HuH-7.5 (cell line): ENCODE measurements at places on chromosomes 1 and 21.
A peak's percentile ranks its signal among the peaks of the same experiment; 100 is the strongest.

DNA sequence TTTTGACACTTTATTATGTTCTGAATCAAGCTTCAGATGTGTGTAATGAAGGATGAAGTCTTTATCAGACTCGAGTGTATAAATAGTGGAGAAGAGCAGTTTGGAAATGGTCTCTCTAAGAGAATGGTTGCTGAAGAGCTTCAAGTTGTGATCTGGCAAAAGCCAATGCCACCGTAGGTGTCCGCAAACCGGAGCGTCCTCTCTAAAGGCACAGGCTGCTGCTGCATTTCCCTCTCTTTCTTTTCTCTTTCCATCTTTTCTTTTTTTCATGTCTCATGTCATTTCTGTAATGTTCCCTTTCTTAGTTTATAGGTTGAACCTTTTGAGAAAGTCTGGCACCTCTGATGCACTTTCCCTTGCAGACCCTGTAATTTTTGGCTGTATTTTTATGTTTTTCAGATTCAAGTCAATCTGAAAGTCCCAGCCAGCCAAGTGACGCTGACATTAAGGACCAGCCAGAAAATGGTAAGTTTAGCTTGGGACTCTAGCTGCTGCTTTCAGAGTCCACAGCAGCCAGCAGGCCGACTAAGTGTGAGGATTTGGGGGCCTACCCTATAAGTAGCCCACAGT, 194.8 kb downstream of the NFIA start:
- DNase-seq, result no peak

DNA sequence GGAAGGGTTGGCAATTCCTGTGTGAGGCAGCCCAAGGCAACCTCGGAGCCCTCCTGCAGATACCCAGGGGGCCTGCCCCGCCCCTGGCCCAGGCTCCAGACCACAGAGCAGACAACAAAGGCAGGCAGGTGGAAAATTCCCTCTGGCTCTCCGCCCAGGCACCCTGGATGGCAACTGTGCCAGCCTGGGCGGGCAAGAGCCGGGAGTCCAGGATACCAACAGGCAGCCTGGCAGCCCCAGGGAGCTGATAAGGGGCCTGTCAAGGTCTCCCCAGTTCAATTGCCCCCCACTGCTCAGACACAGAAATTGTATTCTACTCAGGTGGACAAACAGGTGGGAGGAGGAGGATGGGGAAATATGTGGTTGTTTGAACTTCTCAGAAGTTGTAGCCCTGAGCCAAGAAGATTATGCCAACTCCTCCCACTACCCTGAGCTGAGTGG, 15.4 kb upstream of the GPR37L1 start:
- DNase-seq, result no peak

DNA sequence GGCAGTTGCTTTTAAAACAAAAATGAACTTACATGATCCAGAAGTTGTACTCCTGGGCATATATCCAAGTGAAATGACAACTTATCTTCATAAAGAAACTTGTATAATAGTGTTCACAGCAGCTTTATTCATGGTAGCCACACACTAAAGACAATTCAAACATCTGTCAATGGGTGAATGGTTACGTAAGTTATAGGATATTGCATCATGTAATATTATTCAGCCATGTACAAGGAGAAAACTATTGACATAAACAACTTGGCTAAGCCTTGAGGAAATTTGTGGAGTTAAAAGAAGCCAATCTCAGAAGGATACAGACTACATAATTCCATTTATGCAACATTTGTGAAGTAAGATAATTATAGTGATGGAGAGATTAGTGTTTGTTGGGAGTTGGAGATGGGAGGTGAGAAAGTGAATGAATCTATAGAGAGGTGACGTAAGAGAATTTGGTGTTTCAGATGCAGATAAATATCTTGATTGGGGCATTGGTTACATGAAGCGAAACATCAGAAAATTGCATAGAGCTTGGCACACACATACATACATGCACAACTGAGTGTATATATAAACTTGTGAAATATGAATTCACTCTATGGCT, 49.9 kb upstream of the GRIK1 start:
- no peak for DNase-seq

DNA sequence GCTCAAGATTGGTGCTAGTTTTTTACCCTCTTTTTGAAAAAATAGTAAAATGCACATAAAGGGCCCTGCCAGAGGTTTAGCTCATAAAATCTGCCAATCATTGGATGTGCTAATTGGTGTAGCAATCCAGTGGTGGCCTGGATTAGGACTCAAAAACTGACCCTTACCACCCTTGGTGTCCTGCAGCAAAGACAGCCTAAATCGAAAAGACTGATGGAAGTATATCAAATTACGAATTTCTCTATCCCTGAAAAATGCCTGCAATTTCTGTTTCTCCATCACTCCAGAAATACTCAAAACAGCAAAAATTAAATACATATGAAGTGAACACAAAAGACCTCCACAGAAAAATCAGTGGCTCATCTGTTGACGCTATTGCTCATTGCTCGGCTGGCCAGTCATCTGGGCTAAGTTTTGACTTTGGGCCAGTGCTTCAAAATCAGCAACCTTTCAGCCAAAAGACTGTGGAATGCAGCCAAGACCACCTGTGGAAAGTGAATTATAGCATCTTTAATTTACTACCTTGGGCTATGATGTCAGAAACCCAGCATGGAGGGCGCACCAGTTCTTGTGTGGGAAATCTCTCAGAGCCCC, 30.0 kb downstream of the WLS start:
- no peak for DNase-seq

- DNase-seq, result no peak
Observed at GRCh38 chr1:96508233-96508632, 213.4 kb upstream of the PTBP2 start.

DNA sequence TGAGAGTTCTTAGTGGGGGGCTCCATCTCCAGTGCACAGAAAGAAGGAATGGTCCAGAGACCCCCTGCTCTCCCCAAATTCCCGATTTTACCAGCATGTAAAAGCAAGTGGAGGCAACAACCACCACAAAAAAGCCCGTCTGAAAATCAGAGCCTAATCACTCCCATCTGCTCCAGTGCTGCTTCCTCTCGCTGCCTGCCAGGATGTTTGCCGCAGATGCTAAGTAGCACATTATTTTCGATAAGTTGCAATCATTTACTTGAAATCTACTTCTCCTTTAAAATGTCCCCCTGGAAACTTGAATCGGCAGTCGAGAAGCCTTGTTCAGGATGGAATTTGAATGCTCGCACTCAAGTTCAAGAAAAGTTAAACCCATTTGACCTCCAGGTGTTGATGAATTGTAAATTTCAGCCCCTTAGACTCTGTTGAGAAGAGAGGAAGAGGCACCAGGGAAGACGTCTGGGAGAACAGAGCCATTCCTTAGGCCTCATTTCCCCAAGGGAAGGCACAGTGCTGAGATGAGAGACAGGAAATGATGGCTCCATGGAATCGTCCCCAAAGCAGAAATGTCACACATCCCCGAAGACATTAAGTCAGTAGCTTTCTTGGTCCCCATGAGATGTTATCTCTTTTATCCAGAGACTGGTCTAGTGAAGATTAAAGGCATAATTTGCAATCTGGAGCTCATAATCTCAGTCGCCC, 221.3 kb downstream of the PBX1 start:
- DNase-seq, result no peak

GRCh38 chr1:2251363-2251762, 23.2 kb downstream of the SKI start:
- no peak for DNase-seq

- no peak for DNase-seq
Observed at GRCh38 chr1:182635871-182636270, 31.7 kb upstream of the RGS16 start.

DNA sequence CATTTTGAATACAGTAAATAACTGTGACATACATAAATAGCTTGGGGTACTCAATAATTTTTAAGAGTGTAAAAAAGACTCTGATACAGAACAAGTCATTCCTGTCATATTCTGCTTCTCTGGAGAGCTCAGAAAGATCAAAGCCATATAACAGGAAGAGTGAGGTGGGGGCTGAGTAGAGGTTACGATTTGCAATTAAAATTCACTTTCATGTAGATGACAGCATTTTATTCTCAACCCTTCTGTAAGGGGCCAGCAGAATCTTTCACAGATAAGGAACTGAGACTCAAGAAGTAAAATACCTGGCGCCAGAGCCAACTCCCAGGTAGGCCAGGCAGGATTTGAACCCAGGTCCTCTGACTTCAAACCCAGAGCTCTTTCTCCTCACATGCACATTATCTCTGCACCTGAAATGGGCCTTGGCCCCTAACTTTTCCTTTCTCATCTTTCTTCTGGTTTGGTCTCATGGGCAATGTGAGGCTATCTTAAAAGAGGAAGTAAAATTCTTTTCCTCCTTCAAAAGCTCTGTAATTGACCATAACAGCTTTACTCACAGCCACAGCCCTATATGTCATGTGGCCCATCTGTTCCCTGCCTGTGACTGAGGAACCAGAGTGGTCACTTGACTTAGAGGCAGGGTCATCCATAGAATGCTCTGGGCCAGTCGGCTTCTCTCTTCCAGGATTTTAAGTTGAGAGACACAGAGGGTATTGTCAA, 80.9 kb upstream of the SYT6 start:
- no peak for DNase-seq

DNA sequence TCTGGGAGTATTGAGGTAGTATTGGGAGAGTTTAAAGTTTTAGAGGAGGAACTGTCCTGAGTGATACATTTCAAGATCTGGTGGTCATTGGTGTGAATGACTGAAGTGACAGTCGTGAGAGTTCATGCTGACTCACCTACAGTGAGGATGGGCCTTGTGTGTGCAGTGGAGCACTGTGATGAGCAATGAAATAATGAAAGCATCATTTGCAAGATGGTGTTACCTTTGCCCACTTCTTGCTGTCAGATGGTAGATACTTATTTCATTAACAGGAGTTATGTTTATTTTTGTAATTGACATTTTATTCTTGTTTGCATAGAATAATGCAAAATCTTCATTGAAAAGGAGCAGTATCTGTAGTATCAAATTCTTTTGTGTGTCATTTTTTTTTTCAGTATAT, 29.0 kb downstream of the POU2F1 start:
- DNase-seq, result no peak

GRCh38 chr21:31997191-31997590, 124.4 kb downstream of the HUNK start:
- DNase-seq, result no peak

DNA sequence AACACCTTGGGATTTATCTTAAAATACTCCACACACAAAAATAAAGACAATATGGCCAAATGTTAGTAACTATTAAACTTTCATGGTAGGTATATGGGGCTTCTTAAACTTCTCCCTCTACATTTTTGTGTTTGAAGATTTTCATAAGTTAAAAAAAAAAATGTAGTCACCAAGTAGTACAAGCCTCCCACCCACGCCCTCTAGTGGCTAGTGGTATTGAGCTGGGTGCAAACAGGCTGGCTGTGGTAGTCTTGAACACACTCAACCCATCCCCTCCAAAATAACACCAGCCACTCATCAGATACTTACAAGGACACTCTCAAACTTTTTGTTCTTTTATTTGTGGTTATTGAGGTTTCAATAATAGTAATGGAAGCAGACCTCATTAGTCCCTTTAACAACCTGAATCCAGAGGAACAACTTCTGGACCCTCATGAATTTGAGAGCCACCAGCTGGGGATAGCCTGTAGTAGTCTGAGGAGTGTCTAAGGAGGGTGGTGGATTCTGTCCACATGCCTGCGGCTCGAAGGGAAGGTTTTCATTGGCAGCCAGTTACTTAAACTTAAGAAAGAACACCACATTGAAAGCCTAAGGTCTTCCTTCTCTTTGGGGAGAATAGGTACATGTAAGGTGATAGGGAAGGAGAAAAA, 15.6 kb downstream of the RD3 start:
- peak; percentile 66 for DNase-seq

GRCh38 chr1:229470406-229471043, 36.6 kb upstream of the ACTA1 start:
- no peak for DNase-seq

GRCh38 chr1:36386265-36387140, 779 bp upstream of the STK40 start:
- peak; percentile 75 for DNase-seq

DNA sequence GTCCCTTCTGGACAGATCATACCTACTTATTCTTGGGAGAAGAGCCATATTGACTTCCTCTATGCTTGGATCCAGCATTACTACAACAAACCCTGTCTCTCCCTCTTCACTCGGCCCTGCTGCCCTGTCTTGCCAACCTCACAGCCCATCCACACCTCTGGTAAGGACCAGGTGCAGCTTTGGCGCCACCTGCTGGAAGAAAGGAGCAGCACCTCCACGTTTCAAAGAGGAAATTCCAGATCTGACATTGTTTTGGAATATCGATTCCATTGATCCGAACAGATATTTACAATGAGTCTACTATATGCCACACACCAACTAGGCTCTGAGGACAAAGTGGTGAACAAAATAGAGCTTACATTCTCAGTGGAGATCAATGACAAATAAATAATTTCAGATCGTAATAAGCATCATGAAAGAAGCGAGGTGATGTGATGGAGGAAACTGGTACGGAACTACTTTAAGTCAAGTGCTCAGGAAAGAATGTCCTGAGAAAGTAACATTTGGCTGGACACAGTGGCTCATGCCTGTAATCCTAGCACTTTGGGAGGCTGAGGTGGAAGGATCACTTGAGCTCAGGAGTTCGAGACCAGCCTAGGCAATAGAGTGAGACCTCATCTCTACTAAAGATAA, 18.7 kb downstream of the MFSD2A start:
- peak; percentile 73 for DNase-seq

DNA sequence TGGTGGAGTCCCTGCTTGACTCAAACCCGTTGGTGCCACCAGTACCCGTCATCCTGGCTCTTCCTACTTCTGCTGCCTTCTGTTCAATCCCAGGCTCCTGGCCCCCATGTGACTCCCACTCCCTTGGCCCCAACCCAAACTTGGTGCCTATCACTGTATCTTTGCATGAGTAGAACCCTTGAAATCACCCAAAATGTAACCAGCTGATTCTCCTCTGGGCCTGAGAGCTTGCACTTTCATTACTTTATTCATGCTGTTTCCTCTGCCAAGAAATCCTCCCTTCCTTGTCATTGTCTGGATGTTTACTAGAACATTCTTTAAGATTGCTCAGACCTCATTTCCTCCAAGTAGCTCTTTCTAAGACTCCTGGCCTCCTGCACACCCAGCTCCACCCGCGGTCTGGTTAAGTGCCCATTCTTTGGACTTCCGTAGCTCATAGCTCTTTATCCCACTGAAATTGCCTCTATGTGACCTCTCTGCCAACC, 15.7 kb downstream of the PTAFR start:
- no peak for DNase-seq

- DNase-seq, result no peak
Observed at GRCh38 chr1:60615666-60616065, 466.7 kb upstream of the NFIA start.

- DNase-seq, result peak; percentile 64
Observed at GRCh38 chr1:202005958-202006357, 4.4 kb upstream of the ELF3 start.

GRCh38 chr1:84571150-84571535, 3.1 kb downstream of the CTBS start:
- DNase-seq, result no peak

- DNase-seq, result no peak
Observed at GRCh38 chr1:229869240-229869639, 197.8 kb upstream of the GALNT2 start.
